ENCODE measurements at places on chromosomes 2 and 18. TPM values are rescaled to one million over a fixed set of nuclear protein-coding genes. Genes with fewer than 3 reads are reported as not detected.

The COL4A4 gene
- total RNA-seq: 9.9 TPM

The MDH1B gene
- 3.7 TPM for total RNA-seq

The NLRC4 gene
- not detected for total RNA-seq

DNA sequence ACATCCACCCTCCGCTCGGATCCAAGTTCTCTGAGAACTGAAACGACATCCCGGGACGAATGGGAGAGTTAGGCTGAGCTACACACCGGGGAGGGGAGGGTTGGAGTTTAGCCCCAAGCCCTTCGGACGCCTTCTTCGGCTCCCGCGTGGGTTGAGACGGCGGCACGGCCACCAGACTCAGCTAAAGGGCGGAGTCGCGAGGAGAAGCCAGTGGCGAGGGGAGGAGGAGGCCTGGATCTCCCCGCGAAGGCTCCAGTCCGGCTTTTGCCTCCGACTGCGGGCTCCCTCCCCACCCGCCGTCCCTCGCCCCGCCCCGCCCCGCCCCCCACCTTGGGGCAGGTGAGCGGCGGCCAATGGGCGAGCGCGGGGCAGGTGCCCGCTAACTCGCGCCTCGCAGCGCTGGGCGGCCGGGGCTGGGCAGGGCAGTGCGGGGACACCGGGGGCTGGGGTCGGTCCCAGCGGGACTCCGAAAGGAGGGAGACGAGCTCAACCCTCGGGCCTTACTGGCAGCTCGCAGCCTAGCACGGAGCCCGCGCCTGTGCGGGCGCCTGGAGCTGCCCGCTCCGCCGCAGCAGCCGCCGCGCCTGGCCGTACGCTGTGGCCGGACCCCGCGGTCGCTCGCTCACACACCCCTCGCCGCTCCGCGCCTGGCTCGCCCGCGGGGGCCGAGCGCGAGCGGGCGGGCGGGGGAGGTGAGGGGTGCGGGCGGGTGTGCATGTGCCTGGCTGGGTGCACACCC lies at the start of gene EMX1:
EMX1 (plus strand) TSS at position 382 of the 739 bp plus-strand sequence; CDS start at position 716, 334 bp downstream.
- DNase-seq: peak; percentile 44

- no peak for DNase-seq
Measured at GRCh38 chr2:174722942-174723592, 41.2 kb downstream of the CHRNA1 start.

- peak; percentile 28 for DNase-seq
Measured at GRCh38 chr2:21356086-21356856, 232.5 kb downstream of the TDRD15 start.

DNA sequence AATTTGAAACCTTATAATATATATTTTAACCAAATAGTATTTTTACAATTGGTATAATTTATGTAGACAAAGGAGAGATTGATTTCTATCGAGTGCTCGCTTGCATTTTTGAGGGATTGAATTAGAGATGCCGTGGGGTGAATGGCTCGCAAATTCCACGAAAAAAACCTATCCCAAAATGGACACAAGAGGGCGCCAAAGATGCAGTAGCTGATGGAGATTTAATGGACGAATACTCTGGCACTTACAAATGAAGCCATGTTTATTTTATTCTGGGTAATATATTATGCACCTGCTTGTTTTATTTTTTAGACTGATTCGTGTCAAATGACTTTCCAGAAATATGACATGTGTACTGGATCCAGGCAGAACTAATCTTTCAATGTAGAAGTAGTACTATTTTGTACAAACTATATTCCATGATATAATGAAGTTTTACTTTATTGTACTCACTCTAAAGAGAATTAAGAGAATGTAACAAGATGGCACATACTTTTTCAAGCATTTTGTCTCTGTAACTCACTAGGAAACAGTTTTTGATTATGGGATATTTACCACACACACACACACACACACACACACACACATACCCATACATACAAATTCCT lies 505.4 kb downstream of the PLCL1 start:
- DNase-seq: peak; percentile 48

GRCh38 chr2:60839126-60839813 lies 42.1 kb upstream of the REL start:
- DNase-seq: no peak

DNA sequence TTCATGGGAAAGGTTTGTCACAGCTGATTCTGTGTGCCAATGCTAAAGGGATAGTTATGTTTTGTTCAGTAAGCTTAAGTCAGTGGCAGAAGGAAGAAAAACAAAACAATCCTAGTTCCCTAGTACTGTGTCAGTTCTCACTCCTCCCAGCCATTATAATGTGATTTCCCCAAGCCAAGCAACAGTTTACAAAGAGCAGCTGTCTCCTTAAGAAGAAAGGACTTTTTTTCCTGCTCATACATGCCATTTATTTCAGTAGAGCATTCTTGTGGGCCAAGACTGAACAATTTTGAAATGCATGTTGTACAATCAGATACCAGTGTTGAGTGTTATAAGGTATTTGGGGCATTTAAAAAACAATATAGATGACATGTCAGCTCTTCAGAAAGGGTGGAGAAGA lies 52.1 kb downstream of the NEMP2 start:
- DNase-seq: no peak

DNA sequence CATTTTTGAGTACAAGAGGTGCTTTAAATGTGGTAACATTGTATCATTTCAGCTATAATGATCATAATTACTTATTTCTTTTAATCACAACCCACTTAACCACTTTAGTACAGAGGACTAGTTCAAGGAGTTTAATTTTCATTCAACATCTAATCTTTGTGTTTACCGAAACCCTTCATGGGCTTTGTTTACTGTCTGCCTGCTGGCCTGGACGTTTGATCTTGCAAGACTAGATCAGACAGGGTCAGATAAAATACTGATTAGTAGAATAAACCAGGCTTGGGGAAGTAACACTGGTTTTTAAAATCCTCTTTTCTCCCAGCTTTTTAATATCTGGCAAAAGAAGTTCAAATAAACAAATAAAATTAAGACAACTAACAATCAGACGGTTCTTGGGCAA lies 93.6 kb downstream of the SATB2 start:
- DNase-seq: no peak

- no peak for DNase-seq
Measured at GRCh38 chr18:57749604-57749970, 53.5 kb downstream of the ATP8B1 start.

The CAVIN2 gene
- 4.3 TPM for total RNA-seq

DNA sequence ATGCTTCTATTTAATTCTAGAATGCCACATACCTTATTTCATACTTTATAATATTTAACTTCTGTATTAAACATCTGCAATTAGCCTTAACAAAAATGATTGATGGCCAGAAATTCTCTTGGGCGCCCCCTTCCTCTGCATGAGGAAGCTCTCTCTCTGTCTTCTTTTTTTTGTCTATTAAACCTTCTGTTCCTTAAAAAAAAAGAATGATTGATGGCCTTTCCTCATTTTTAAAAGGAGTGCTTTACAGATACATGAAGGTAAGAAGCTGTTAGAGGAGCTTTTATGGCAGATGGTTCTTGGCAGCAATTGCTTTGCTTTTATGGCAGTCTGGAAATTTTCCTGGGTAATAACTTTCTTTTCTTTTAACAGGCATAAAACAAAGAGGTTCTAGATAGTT lies 526.9 kb downstream of the SLC4A3 start:
- no peak for DNase-seq

DNA sequence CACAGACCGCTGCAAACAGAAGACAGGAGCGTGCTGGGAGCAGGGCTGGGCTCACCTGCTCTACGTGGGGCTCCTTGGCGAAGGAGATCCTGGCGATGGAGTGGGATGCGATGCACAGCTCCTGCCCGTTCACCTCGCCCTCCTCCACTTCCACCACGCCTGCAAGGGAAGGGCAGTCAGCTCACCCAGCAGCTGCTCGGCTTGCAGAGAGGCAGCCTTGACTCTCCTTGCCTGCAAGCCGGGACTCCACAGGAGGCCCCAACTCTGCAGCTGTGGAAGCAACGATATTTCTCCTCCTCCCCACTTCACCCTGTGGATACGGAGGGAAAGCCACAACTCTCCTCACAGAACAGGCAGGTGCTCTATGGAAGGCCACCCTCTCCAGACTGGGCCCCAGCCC lies 35.1 kb downstream of the THAP4 start:
- DNase-seq: no peak

DNA sequence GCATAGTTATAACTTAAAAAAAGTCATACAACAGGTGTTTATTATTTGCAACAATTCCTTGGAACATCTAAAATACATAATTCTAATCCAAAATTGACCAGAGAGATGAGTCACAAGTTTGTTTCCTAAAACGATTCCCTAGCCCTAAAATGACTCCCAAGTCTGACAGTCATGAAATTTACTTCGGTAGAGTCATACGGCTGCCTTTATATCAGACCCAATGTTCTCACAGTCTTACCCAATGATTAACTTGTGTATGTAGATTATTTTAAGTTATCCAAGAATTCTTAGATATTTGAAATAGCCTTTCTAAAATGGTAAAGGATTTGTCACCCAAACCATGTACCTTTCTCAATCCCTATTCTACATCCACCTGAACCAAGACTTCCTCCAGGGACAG lies 174.9 kb downstream of the LAMA1 start:
- no peak for DNase-seq

GRCh38 chr2:100639588-100640390 lies 77.0 kb downstream of the PDCL3 start:
- no peak for DNase-seq

- DNase-seq: no peak
Measured at GRCh38 chr2:225069477-225069876, 27.2 kb upstream of the DOCK10 start.

- DNase-seq: no peak
Measured at GRCh38 chr18:56386856-56387255, 251.5 kb downstream of the TXNL1 start.

DNA sequence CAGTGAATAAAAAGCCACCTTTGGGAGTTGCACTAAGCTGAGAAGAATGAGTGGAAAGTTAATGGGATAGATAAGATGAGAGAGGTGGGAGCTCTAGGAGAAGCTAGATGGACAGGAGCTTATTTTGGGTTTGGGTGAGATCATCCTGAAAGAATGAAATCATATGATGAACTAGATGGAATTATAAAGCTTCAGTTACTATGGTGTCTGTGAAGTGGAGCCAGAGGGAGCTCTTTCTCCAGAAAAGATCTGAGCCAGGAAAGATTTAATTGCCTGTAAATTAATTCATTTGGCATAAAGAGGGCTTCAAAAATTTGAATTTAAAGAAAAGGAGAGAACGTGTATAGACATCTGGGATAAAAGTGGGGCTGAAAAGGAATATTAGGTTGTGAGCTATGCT lies 10.3 kb downstream of the DNAH6 start:
- no peak for DNase-seq

The KCNG2 gene
- not detected for total RNA-seq

- peak; percentile 14 for DNase-seq
Measured at GRCh38 chr18:25832001-25832604, 258.3 kb downstream of the SS18 start.

GRCh38 chr2:191951376-191951775 lies 104.5 kb upstream of the CAVIN2 start:
- no peak for DNase-seq

DNA sequence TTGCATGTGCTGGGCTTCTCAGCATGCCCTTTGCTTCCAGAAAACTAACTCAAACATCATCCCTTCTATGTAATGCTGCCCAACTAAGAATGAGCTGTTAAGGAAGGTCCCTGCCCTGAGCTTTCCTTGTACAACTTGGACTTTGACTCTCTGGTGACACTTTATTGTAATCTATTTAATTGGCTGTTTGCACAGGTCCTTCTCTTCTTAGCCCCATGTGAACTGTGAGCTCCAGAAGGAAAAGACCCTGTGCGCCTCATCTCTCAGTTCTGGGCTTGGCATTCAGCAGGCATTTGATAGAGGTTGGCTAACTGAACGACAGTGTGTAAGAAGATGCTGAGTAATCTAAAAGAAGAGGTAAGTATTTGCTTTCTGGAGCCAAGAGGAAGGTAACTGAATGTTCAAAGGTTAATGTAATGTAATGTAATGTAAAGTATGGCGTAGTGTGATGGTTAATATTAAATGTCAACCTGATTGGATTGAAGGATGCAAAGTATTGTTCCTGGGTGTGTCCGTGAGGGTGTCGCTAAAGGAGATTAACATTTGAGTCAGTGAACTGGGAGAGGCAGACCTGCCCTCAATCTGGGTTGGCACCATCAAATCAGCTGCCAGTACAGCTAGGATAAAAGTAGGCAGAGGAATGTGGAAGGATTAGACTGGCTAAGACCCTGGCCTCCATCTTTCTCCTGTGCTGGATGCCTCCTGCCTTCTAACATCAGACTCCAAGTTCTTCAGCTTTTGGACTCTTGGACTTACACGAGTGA lies 60.8 kb upstream of the CCDC195 start:
- no peak for DNase-seq

DNA sequence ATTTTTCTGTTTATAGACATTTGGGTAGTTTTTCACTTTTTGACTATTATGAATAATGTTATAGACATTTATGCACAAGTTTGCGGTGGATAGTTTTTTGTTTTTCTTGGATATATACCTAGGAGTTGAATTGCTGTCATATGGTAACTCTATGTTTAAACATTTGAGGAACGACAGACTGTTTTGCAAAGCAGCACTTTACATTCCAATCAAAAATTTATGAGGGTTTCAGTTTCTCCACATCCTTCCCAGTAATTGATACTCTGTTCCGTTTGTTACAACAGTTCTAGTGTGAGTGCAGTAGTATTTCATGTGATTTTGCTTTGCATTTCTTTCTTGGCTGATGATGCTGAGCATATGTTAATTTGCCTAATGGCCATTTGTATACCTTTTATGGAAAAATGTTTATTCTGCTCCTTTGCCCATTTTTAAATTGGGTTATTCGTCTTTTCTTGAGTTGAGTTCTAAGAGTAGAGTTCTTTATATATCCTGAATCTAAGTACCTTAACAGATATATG lies 617.3 kb upstream of the LRATD1 start:
- no peak for DNase-seq

The DSC3 gene
- 0.69 TPM for total RNA-seq

GRCh38 chr2:18432999-18433398 lies 127.5 kb downstream of the RDH14 start:
- peak; percentile 39 for DNase-seq

Data from renal cortical epithelial cell (primary cell).